ENCODE measurements at places on chromosomes 6 and 20.

DNA sequence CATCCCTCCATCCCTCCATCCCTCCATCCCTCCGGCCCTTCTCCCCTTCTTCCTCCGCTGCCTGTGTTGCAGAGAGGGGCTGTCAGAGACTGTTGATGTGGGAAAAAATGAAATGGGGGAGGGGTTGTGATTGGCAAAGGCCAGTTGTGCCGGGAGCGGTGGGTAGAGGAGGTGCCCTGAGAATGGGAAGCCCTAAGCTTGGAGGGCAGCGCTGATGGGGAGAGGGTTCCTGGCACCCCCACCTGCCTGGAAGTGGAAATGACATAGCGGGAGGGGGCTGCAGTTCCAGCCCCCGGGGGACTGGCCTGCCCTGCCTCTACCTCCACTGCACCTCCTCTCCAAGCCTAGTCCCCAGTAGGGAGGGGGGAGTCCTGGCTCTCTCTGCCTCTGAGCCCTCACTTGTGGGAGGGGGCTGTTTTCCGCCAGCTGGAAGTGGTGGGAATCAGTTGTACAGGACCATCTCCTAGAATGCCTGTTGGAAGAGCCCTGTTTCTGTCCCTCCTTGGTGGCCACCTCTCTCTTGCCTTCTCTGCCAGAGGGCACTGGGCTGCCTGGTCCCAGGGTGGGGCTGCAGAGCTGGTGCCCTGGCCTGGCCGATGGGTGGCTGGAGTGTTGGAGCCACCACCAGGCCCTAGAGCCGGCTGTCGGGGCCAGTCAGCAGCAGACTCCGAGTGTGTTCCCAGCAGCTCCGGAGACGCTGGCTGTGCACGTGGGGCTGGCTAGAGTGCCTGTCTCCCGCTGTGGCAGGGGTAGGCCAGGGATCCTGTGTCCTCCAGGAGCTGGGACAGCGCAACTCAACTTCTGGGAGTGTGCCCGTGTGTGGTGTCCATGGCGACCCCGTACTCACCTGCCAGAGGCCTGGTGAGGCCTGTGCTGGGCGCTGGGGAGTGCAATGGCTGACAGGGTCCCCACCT lies 1.5 kb downstream of the DLGAP4 start:
- no peak for DNase-seq

DNA sequence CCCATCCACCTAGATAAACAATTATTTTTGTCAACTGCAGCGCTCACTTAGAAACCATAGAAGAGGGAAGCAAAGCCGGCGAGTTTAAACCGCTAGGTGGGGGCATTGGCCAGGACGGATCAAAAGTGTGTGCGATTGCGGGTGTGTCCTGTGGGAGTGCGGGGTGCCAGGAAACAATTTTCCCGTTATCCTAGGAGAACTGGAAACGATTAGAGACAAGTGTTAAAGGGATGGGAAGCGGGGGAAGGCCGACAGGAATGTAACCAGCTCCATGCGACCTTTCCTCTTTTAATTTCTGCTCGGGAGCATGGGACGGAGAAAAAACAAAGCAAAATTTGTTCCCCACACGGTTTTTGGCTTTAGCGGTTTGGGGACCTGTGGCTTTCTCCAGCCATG lies 2.8 kb upstream of the HTR1B start:
- peak; percentile 1 for DNase-seq

DNA sequence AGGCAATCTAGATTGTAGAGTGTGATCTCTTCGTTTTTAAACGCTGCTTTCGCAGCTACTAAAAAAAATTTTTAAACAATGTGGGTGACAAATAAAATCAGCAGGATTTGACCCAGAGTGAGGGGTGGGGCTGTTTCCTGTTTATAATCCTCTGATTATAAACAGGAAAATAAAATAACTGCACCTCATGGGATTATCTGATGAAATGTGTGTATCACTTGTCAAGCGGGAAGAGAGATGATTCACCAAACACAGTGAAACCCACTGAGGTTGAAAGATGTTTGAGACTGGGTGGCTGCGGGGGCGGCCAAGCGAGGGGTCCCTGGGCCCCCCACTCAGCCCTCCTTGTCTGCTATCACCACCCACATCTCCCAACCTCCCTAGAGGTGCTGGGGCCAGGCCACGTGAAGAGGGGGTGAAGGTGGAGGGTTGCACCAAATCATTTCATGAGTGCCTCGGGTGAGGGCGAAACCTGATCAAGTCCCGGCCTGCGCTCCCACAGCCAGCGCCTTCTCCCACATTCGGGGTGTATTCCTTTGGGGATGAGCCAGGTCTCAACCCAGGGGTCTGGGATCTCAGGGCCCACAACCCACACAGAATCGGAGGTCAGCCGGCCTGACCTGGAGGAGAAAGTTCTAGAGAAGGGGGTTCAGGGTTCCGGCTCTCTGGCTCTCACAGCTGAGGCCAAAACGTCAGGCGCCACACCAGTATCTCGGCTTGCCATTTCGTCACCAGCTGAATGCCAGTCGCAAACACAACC lies 212.5 kb downstream of the BMP7 start:
- DNase-seq, result no peak

DNA sequence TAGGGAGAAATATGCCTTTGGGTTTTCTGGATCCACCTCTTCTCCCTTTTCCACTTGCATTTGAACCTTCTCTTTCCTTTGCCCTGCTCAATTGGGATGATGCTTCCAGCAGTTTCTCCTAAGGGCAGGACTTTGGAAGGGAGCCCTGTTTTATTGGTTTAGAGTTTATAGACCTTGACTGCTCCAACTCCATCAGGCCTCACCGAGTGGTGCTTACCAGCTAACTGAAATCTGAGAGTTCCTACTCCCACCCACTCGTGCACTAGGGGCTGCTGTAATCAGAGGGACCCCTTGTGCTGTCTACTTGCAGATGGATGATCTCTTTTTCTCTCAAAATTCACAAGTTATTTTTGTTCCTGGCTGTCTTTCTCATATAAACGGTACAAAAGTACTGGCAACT lies 121.3 kb upstream of the SLC22A16 start:
- no peak for DNase-seq

DNA sequence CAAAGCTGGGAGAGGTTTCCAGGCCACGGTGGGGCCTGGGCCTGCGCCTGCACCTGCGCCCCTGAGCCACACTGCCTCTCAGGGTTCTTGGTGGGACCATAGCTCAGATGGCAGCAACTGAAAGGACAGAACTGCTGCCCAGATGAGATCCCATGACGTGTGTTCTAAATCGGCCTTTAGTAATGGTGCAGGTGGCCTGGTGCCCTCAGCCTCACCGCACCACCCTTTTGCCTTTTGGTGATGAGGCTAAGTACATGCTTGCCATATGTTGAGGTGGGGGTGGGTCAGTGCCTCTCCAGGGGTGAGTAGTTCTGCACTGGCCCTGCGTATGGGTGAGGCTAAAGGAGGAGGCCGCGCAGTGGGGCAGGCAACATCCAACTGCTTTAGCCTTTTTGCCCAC lies 7.4 kb downstream of the PSMG4 start:
- DNase-seq, result no peak

DNA sequence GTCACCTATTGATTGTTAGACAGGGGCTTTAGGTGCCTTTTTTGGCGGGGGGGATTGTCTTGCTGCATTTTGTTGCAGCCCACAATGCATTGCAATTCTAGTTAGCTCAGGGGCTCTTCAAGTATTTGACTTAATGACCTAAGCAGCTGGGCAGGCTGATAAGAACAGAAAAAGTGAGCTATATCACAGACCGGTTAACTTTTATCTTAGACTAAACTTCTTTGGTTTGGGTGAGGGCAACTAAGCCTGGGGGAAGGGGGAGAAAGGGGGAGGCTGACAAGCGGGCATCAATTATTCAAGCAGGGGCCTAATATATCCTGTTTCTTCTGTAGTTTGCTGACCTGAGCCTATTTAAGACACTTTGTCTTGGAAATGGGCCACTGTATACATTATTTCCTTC lies 66.0 kb upstream of the GPR6 start:
- no peak for DNase-seq

DNA sequence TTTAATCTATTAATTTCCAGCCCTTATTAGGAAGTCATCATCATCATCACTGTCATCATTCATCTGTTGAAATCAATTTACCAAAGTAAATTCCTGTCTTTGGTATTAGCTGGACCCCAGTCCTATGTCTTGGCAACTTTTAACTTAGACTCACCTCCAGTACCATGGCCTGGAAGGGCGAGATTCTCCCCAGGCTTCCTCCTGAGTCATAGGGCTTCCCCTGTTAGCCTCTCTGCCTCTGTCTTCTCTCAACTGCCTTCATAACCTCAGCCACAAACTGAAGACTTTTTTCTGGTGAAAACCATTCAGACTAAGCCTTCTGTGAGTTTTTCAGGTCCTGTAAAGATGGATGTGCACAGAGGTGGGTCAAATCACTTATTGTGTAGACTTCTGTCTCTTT lies 95.0 kb downstream of the NKAIN2 start:
- no peak for DNase-seq

GRCh38 chr6:39088331-39088730 lies 26.7 kb downstream of the SAYSD1 start:
- peak; percentile 17 for DNase-seq

- DNase-seq, result no peak
These were observed 35.8 kb downstream of the RIPOR2 start for GRCh38 chr6:24899997-24900325.

DNA sequence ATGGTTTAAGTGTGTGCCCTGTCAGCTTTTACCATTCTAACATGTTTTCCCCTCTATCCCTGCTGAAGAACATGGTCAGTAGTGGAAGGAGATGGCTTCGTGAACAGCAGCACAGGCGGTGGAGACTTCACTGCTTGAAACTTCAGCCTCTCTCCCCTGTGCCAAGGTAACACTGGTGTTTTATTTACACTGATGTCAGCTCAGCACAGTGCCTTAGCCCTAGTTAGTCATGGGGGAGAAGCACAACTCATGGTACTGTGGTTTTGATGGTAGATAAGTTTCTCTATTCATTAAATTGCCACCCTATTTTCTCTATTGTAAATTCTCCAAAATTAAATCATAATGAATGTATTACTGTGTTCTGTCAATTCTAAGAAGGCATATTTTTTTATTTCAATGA lies 56.6 kb downstream of the MTHFD1L start:
- no peak for DNase-seq

DNA sequence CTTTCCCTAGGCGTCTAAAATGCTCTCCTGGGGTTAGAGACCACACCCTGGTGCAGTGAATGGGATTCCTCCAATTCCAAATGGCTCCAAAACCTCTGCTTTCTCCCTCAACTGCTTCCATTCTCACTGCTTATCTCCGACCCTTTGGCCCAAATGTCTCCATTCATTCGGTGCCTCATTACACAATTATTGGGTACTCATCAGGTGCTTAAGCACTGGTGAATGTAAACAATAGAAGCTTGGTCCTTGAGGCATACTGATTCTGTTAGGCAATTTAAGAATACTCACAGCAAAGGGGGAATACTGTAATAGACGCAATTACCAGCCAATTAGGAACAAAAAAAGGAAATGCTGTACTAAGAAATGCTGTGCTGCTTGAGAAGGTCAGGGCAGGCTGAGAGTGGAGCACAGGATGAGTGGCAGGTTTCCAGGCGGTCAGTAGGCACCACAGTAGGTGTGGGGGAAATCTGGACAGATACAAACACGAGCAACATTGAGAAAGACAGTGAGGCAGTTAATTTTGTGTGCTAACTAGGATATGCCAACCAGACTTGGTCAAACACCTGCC lies 23.0 kb downstream of the GMDS start:
- peak; percentile 13 for DNase-seq

DNA sequence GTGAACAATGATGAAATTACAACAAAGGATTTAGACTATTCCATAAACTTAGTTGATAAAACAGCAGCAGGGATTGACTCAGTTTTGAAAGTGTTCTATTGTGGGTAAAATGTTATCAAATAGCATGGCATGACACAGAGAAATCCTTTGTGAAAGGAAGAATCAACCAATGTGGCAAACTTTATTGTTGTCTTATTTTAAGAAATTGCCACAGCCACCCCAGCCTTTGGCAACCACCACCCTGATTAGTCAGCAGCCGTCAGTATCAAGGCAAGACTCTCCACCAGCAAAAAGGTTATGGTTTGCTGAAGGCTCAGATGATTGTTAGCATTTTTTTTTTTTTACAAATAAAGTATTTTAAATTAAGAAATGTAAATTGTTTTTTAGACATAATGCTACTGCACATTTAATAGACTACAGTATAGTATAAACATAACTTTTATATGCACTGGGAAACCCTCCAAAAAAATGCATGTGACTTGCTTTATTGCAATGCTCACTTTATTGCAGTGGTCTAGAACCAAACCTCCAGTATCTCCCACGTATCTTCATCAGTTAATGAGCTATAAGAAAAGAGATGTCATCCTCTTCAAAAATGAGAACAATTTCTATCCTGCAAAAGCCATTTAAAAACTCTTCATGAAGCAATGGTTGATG lies 162.7 kb downstream of the SOBP start:
- no peak for DNase-seq

DNA sequence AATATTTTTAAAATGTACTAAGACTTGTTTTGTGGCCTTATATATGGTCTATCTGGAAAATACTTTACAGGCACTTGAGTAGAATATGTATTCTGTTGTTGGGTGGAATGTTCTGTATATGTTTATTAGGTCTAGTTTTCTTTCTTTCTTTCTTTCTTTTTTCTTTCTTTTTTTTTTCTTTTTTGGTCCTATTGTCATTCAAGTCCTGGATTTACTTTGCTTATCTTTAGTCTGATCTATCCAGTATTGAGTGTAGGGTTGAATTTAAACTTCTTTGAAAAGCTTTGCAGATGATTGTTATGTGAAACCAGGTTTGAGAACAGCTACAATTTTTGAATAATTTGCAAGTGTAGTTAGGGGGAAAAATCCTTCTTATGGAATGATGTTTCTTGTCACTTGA lies 67.1 kb upstream of the GRIK2 start:
- DNase-seq, result no peak

GRCh38 chr6:74879234-74879633 lies 326.6 kb downstream of the COL12A1 start:
- no peak for DNase-seq

- DNase-seq, result no peak
These were observed 12.5 kb downstream of the SGK2 start for GRCh38 chr20:43571310-43571709.

DNA sequence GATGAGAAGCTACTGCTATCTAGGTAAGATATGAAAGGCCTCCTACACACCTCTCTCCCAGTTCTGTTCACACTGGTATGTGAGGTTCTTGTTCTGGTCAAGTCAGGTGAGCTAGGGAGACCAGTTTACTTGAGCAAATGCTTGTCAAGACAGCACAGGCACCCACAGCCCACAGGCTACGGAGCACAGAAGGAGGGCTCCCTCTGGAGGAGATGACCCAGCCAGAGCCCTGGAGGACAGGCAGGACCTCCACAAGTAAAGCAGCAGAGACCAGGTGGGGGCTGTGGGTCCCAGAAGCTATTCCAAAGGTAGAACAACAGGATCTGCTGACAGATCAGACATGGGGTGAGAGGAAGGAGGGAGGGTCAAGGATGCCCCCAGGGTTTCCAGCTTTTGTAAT lies 13.2 kb downstream of the MMP24OS start:
- DNase-seq, result no peak

DNA sequence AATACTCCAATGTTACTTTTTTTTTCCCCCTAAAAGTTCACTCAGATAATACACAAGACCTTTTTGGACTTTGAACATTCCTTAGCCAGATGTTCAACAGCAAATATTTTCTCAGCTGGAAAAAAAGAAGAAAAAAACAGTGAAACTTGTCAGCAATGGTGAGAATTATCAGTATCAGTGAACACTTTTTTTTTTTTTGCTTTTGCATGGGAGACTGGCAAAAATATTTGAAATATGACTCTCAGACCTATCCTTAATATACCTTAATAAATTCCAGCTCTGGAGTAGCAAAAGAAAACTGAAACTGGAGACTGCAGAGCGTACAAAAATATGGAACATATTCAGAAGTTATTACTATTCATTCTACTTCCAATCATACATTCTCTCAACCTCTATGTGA lies 92.3 kb downstream of the RFPL4B start:
- DNase-seq, result no peak
